ENCODE measurements at places on chromosomes 6 and 20. TPM values are rescaled to one million over a fixed set of nuclear protein-coding genes. Genes with fewer than 3 reads are reported as not detected.
A peak's percentile ranks its signal among the peaks of the same experiment; 100 is the strongest.

- H3K36me3 ChIP-seq, result no peaks in the 10 kb centered on the region
- H3K27ac ChIP-seq, result no peak overlapping the region
These were observed 405.9 kb upstream of the BTBD3 start for GRCh38 chr20:11511821-11512220.

GRCh38 chr6:12163149-12163548, 127.0 kb upstream of the EDN1 start:
- DNase-seq, result no peak
- H3K4me3 ChIP-seq, result no peak overlapping the region
- peaks cover 5% of the 10 kb centered on the region for H3K36me3 ChIP-seq
- no peaks in the 10 kb centered on the region for H3K4me1 ChIP-seq
- no peaks in the 10 kb centered on the region for H3K27me3 ChIP-seq

- H3K27me3 ChIP-seq, result no peaks in the 10 kb centered on the region
- H3K4me3 ChIP-seq, result peak overlapping the region; percentile 81
- H3K36me3 ChIP-seq, result no peaks in the 10 kb centered on the region
- H3K4me1 ChIP-seq, result peaks cover 45% of the 10 kb centered on the region
These were observed 671 bp downstream of the TAPBP start for GRCh38 chr6:33313105-33313708.

- no peak overlapping the region for H3K27ac ChIP-seq
- no peak for DNase-seq
- peaks cover 13% of the 10 kb centered on the region for H3K36me3 ChIP-seq
- H3K4me1 ChIP-seq, result no peaks in the 10 kb centered on the region
- no peak overlapping the region for H3K4me3 ChIP-seq
These were observed 11.2 kb upstream of the MMP24 start for GRCh38 chr20:35215066-35215956.

DNA sequence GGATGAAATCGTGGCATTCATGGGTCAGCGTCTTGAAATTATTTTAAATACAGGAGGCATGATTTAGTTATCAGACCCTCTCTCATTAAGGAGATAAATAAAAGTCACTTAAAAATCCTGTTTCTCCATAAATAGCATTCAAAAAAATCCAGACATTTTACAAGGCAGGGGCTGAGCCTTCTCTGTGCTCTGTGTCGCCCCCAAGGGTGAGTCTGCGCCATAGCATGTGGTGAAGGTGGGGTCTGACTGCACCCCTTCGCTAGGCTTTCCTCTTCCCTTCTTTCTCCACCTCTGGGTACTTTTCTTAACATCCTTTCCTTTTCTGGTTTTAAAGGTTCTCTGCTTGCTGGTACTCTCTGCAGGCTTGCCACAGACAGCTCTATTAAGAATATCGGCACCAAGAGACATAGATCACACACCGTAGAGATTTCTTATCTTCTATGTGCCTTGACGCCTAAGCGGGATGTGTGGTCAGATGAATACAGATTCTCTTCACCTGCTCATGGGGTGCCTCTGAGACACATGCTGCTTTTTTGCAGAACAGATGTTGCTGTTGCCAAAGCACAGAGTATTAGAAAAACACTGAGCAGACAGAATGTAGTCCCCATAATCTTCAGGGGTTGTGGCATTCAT, 20.1 kb upstream of the FAM209A start:
- DNase-seq, result no peak
- H3K36me3 ChIP-seq, result no peaks in the 10 kb centered on the region
- no peaks in the 10 kb centered on the region for H3K27me3 ChIP-seq
- H3K4me3 ChIP-seq, result no peak overlapping the region

DNA sequence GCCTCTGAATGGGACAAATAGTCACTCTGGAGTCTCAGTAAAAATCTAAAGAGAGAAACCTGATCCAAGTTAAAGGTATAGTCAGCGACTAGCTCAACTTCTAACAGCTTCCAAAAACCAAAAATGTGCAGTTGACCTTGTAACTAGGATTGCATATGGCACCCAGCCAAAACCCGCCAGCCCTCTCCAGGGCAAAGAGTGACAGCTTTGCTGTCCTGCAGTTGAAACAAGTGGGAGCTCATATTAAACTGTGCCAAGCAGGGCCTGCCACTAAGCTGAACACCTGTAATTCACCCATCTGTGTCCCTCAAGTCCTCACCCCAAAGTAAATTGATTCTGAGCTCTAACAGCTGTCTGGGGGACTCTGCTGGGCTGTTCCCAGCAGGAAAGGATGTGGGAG, 695.3 kb downstream of the MAFB start:
- H3K27me3 ChIP-seq, result no peaks in the 10 kb centered on the region
- no peak overlapping the region for H3K4me3 ChIP-seq
- no peaks in the 10 kb centered on the region for H3K36me3 ChIP-seq
- no peak for DNase-seq
- no peaks in the 10 kb centered on the region for H3K4me1 ChIP-seq

DNA sequence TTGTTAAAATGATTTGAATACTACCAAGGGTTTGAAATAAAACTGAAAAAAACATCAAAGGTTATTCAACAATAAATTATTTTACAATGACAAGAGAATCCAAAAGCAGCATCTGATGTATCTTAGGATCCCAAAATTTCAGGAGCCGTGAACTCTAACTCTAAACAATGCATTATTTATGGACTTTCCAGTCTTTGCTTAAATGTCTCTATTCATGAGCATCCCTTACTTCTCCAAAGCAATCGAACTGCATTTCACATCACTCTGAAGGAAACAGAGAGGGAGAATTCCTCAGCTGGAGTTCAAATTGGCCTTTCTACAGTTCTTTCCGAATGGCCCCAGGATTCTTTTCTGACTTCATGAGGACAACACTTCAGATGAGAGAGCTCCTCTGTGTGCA, 229.1 kb downstream of the CBLN4 start:
- H3K4me3 ChIP-seq, result no peak overlapping the region
- no peaks in the 10 kb centered on the region for H3K27me3 ChIP-seq
- H3K4me1 ChIP-seq, result no peaks in the 10 kb centered on the region
- H3K36me3 ChIP-seq, result no peaks in the 10 kb centered on the region
- H3K27ac ChIP-seq, result no peak overlapping the region
- DNase-seq, result no peak

DNA sequence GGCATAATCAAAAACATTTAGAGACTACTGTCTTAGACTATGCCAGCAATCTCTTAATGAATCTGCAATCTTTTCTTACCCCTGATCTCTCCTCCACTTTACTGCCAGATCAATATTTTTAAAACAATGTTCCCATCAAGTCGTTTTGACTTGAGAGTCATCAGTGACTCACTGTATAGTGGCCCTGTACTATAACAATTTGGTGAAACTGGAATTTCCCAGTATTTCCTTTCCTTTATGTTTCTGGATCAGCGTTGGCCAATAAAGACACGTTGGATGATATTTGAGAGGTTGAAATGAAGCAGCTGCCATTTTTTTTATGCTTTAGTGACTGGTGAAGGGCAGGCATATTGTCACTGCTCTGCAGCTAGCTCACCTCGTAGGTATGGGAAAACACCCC, 10.1 kb upstream of the SMIM13 start:
- H3K27me3 ChIP-seq, result peaks cover 8% of the 10 kb centered on the region
- H3K4me1 ChIP-seq, result no peaks in the 10 kb centered on the region
- DNase-seq, result no peak
- H3K4me3 ChIP-seq, result no peak overlapping the region
- H3K27ac ChIP-seq, result no peak overlapping the region

DNA sequence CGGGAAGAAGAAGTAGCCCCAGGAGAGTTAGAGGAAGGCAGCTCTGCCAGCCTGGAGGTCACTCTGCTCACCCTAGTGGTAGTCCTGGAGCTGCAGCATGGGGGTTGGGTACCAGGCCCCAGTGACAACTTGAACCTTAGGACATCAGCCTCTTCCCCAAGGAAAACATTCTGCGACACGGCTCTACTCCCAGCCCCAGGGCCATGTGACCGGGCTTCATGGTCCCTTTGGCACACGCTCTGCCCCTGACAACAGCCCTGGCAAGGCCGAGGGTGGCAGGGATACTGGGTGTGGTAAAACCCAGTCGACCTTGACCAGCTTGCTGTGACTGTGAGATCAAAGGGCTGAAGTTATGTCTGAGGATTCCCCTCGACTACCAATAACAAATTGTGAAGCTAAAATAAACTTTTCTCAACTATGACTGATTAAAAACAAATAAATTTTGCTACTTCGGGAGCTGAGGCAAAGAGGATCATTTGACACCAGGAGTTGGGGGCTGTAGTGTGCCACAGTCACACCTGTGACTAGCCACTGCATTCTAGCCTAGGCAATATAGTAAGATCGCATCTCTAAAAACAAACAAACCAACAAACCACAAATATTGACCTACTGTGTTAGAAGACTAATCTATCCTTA, 24.4 kb upstream of the ARID1B start:
- H3K27me3 ChIP-seq, result no peaks in the 10 kb centered on the region
- DNase-seq, result no peak
- peaks cover 4% of the 10 kb centered on the region for H3K4me1 ChIP-seq
- H3K36me3 ChIP-seq, result no peaks in the 10 kb centered on the region
- no peak overlapping the region for H3K27ac ChIP-seq
- no peak overlapping the region for H3K4me3 ChIP-seq

GRCh38 chr6:5178806-5179205, 81.9 kb downstream of the LYRM4 start:
- no peaks in the 10 kb centered on the region for H3K27me3 ChIP-seq
- H3K4me1 ChIP-seq, result peaks cover 6% of the 10 kb centered on the region
- no peak overlapping the region for H3K27ac ChIP-seq
- no peak overlapping the region for H3K4me3 ChIP-seq
- no peaks in the 10 kb centered on the region for H3K36me3 ChIP-seq

DNA sequence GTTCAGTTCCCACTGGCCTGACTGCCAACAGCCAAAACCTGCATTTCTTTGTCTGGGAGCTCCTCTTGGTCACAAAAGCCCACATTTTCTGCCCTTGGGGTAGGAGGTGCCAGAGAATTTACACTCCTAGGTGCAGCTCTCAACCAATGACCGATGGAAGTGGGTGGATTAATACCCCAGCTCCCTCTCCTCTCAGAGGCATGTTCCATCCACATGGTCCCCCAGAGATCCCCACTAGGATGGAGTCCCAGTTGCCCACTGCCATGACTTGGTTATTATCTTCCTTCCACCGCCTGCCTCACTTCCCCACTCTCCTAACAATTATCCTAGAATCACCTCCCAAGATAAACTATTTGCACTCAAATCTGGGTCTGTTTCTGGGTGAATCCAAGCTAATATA, 111.1 kb upstream of the RIN2 start:
- H3K27ac ChIP-seq, result no peak overlapping the region
- no peak overlapping the region for H3K4me3 ChIP-seq
- no peaks in the 10 kb centered on the region for H3K36me3 ChIP-seq
- H3K4me1 ChIP-seq, result no peaks in the 10 kb centered on the region
- no peaks in the 10 kb centered on the region for H3K27me3 ChIP-seq

DNA sequence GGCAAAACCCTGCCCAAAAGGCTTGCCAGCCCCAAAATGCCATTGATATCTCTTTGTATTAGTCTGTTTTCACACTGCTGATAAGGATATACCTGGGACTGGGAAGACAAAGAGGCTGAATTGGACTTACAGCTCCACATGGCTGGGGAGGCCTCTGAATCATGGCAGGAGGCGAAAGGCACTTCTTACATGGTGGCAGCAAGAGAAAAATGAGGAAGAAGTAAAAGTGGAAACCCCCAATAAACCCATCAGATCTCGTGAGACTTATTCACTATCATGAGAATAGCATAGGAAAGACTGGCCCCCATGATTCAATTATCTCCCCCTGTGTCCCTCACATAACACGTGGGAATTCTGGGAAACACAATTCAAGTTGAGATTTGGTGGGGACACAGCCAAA, 28.6 kb downstream of the MBOAT1 start:
- peaks cover 5% of the 10 kb centered on the region for H3K4me1 ChIP-seq
- H3K4me3 ChIP-seq, result no peak overlapping the region
- no peak overlapping the region for H3K27ac ChIP-seq
- H3K27me3 ChIP-seq, result no peaks in the 10 kb centered on the region
- DNase-seq, result no peak

- no peaks in the 10 kb centered on the region for H3K27me3 ChIP-seq
- H3K27ac ChIP-seq, result peak overlapping the region; percentile 82
- peaks cover 26% of the 10 kb centered on the region for H3K4me1 ChIP-seq
- H3K36me3 ChIP-seq, result no peaks in the 10 kb centered on the region
- no peak for DNase-seq
These were observed 69.1 kb downstream of the ELOVL4 start for GRCh38 chr6:79878142-79878748.

DNA sequence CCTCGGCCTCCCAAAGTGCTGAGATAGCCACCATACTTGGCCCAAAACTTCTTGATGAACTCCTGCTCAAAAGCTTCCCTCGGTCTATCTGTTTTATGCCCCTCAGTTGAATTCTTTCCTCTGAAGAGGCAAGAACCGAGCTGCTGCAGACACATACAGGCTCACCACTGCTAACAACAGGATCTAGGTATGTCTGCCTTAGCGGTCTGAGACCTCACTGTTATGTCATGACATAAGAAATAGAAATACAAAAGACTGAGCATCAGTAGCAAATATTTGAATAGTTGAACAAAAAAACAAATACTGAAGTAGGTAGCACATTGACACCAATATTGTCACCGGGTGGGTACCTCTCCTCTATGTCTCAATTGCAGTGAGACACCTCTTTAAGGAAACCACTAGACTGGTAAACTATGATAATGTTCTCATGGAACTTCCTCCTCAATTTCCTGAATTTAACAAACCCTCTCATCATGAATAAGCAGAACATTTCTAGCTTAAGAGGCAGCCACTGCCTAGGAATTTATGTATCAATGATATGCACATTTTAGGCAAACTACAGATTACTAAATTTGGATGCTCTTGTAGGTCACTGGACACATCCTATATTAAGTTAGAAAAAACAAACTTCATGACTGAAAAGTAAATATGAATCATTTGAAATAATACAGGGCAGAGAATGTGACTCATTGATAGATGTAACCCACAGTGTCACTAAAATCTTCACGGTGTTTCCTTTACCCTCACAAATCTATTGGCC, 9.4 kb upstream of the STXBP5 start:
- H3K36me3 ChIP-seq, result no peaks in the 10 kb centered on the region
- no peak overlapping the region for H3K27ac ChIP-seq
- H3K4me1 ChIP-seq, result no peaks in the 10 kb centered on the region
- no peaks in the 10 kb centered on the region for H3K27me3 ChIP-seq

Gene MLIP
- total RNA-seq, result 3.1 TPM

Gene VPS52
- total RNA-seq, result 34.1 TPM

Gene ANKRD6
- 12.0 TPM for total RNA-seq

Gene COL9A3
- total RNA-seq, result 2.3 TPM

Gene BTNL2
- not detected for total RNA-seq

Gene COL20A1
- not detected for total RNA-seq
